ENCODE measurements at places on chromosomes 1 and 21.

GRCh38 chr1:111733183-111733991 is 5.8 kb downstream of the INKA2 start:
- peak; percentile 30 for DNase-seq

GRCh38 chr1:154755858-154756730 is 114.0 kb downstream of the KCNN3 start:
- no peak for DNase-seq

DNA sequence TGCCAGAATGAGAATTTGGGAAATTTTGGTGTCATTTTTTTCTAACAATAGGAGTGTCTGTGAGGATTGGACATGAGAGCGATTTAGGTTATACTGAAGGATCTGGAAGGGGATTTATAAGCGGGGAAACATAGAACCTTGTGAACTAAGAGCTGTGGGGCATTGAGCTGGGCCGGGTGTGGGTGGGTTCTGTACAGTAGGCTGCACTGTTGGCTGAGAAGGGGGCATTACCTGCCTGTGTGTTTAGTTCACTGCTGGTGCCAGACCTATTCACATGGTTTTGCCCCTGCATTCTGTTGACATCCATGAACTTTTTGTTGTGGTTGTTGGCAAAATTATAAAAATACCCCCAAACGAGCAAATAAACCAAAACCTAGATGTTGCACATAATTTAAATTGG is 8.8 kb downstream of the PBX1 start:
- no peak for DNase-seq

DNA sequence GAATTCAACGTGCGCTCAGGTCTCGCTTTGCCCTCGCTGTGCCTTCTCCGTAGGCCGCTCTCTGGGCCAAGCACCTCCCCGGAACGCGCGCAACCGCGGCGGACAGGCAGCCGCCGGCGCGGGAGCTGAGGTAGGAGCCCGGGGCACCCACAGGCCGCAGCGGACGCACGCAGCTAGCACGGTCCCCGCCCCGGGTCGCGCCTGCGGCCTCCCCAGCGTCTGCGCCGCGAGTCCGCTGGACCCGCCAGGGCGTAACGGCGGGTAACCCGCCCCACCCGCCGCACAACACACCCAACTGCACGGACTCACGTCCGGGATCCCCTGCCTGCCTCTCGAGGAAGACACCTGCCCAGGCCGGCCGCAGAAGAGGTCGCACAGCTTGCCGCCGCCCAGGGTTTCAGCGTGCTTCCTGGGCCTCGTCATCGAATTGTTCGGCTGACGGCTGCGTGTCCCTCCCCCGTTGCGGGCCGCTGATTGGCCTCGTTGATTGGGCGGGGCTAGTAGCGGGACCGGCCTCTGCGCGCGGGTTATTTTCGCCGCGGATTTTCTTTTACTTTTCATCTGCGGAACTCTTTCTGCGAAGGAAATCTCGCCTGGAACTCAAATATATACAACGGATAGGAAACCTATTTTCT is at the start of gene CLCC1:
TSS of gene CLCC1 (minus strand) at position 433 of the 635 bp plus-strand sequence. CDS start 13,047 bp downstream, outside the sequence.
- peak; percentile 92 for DNase-seq

DNA sequence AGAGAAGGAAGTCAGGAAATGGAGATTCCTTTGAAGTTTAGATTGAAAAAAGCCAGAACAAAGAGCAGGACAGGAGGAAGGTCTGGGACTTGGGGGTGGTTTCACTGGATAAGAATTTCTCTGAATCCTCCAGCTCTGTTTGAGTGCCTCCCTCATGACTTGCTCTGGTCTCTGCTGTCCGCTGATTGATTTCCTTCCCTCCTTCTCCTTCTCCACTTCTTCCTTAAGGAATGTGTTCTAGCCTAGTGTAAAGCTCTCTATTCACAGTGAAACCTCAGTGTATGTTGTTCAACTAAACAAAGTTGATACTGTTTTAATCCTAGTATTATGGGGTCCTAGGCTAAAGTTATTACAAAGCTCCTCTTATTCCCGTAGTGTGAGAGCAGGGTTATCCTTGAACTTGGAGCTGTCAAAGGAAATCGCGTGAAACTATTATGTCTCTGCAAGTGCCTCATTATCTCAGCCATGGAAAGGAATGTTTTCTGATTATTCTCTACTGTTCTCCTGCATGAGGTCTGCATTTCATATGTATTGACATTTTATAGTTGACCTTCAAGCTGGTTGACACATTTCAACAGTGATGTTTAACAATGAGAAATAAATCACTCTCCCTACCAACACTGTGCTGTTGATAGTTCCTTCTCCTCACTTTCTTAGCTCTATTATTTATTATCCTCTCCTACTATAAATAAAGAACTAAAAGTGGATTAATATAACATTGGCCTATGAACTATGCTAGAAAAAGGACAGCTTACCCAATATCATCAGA is 82.7 kb upstream of the KCTD3 start:
- no peak for DNase-seq

DNA sequence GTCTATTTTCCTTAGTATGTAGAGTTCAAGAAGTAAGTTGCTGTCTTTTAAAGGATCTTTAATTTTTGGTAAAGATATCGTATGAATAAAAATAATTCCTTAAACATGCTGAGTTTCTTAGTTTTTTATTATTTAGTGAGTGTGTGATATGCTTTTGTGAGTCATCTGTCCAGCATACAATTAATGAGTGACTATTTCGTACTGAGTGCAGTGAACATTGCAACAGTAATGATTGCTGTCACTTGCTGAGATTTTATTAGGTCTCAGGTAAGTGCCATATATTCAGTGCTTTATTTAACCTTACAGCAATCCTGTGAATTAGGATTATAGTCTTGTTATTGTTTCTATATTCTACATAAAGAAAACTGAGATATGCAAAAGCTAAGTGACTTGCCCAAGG is 22.6 kb downstream of the MIGA1 start:
- DNase-seq = no peak

Data from CD4-positive, alpha-beta T cell treated with Interleukin-12 subunit alpha and Interleukin-12 subunit beta, for 1 hour (primary cell).